ENCODE measurements at places on chromosomes 4 and X.

- no peak for DNase-seq
Measured at GRCh38 chr4:150987204-150987603, 27.9 kb downstream of the LRBA start.

DNA sequence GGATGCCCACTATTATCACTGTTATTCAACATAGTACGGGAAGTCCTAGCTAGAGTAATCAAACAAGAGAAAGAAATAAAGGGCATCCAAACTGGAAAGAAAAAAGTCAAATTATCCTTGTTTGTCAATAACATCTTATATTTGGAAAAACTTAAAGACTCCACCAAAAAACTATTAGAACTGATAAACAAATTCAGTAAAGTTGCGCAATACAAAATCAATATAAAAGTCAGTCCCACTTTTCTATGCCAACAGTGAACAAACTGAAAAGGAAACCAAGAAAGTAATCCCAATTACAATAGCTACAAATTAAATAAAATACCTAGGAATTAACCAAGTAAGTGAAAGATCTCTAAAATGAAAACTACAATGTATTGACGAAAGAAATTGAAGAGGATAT is 321.3 kb downstream of the LDB2 start:
- DNase-seq = no peak

DNA sequence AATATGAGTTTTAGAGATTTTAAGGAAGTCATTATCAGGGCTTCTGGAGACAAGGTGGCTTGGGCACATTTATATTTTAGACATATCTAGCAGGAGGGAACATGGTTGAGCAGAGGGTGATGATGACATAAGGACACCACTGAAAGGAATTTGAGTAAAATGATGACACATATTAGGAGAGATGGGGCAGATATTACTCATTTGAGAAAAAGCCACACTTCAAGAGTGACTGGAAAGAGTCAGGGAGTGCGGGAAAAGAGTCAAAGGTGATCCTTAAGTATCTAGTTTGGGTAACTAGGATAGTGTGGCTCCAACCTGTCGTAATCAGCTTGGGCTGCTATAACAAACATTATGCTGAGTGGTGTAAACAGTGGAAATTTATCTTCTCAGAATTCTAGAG is 377.7 kb downstream of the PACRGL start:
- DNase-seq = no peak

- DNase-seq = no peak
Measured at GRCh38 chrX:46398126-46398525, 147.1 kb downstream of the ZNF674 start.

- no peak for DNase-seq
Measured at GRCh38 chr4:117831060-117831683, 203.1 kb upstream of the NDST3 start.

- DNase-seq = no peak
Measured at GRCh38 chrX:154840856-154841255, 6.4 kb upstream of the SMIM9 start.

GRCh38 chr4:109275066-109275745 is 27.3 kb downstream of the COL25A1 start:
- DNase-seq = no peak

DNA sequence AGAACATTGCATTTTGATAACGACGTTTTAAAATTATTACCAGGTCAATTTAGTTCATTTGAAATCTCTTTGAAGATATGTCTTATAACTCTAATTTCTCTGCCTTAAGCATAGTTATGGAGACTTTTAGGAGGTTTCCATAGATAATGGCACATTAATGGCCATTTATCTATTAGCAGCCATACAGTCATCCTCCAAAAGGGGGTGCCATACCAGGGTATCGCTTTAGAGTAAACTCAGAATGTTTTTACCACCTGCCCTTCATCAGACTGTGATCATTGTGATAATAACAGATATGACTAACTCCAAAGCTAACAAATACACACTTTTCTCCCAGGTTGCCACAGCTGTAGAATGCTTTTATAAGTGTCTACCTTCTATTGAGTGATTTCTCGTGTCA is 461.5 kb downstream of the FSTL5 start:
- DNase-seq = no peak

GRCh38 chrX:794311-794710 is 163.7 kb downstream of the SHOX start:
- no peak for DNase-seq

DNA sequence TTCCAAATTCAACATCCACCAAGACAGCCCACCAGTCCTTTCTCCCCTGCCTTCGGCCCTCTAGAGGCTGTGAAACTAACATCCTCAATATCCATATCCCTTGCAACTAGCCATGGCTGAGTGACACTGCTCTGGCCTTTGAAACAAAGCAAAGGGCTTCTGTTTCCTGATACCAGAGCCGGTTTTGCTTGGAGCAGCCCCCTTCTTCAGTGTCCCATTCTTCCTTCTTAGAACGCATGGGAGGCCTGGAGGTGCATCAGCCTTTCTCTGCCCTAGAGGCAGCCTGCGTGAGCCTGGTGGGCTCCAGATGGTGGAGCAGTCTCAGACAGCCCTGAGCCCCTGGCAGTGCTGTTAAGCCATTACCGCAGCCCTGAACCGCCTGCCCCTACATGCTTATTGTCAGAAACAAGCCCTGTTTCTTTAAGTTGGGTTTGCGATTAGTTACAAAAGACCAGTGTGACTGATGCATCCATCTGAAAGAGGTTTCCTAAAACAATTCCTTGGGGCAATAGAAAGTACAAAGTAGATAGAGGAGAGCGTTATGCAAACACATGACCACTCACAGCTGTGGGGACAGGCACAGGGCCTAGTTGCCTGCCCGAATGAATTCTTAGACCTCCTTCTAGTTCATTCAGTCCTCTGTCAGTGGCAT is 74.1 kb downstream of the EVC start:
- DNase-seq = no peak

GRCh38 chrX:51837451-51837850 is 56.0 kb upstream of the MAGED1 start:
- DNase-seq = no peak

GRCh38 chr4:115233600-115233999 is 120.2 kb upstream of the NDST4 start:
- no peak for DNase-seq

DNA sequence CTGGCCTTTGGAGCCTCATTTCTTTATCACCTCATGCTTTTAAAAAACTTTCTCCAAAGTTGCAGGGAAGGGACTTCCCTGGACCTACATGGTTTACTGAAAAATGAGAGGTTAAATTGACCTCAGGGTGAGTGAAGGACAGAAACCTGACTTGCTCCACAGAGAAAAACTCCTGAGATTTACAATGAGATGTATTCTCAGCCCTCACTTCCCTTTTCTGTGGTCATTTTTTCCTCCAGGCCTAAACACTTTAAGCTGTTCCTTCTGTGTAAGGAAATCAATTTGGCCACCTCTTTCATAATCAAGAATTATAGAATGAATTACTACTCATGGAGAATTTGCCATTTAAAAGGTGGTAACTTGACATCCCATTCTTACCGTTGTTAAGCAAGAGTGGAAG is 77.9 kb downstream of the HPGD start:
- no peak for DNase-seq

GRCh38 chr4:64359489-64359888 is 49.8 kb downstream of the TECRL start:
- DNase-seq = no peak

- DNase-seq = no peak
Measured at GRCh38 chrX:96435378-96436035, 249.1 kb upstream of the DIAPH2 start.

DNA sequence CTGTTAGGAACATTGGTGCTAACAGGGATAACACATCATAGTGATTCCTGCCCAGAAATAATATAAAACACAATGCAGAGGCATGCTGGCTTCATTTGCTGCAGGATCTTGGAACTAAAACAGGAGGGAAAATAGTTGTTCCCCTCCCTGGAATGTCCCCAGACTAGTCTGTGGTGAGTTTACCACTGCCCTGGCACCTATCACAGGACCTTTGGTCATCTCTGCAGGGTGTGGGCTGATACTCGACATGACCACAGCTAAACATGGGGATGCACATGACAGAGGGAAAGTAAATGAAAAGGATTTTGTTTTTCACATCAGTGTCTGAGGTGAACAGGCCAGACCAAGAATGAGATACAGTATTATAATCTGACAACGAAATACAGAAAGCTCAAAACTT is 160.2 kb upstream of the DKK2 start:
- DNase-seq = no peak

DNA sequence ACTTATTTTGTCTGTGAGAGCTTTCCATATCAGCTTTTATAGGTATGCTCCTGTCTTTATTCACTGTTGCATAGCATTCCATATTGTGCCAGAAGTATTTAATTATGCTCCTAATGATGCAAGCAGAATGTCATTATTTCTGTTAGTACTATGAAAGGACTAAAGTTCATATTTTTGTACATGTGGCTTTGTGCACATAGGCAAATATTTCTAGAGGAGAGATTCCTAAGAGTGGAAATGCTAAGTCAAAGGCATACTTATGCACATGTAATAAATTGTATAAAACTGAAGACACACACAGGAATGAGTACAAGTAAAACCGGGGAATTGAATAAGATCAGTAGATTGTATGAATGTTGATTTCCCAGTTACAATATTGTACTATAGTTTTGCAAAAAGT is 1.9 kb upstream of the ASB9 start:
- no peak for DNase-seq

- DNase-seq = peak; percentile 83
Measured at GRCh38 chrX:103687696-103688201, 1.2 kb upstream of the MORF4L2 start.

- DNase-seq = no peak
Measured at GRCh38 chrX:129733335-129733734, 5.4 kb upstream of the XPNPEP2 start.

- no peak for DNase-seq
Measured at GRCh38 chrX:119009071-119009470, 34.7 kb downstream of the LONRF3 start.

- no peak for DNase-seq
Measured at GRCh38 chrX:45774961-45775360, 574.3 kb upstream of the DIPK2B start.

DNA sequence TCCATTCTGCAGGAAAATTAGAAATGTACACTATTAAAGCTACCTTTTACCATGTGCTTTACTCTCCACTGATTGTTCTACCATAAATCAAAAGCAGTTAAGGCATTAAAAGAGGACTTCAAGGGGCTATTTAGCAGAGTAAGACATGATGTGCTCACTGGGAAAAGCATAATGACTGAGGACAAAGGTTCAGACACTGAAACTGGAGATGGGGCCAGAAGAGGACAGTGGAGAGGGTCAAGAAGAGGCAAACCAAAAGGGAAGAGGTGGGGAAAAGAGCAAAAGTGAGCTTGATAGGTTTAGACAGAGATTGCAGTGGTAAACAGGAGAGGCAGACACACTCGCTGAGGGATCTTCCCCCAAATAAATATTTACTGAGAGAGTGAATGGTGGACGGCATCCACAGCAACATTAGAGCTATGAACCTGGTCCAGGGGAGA is 23.8 kb downstream of the SH3RF1 start:
- DNase-seq = no peak
